Fibroblast of skin of right quadriceps (primary cell): ENCODE measurements at places on chromosomes 2 and 18.

DNA sequence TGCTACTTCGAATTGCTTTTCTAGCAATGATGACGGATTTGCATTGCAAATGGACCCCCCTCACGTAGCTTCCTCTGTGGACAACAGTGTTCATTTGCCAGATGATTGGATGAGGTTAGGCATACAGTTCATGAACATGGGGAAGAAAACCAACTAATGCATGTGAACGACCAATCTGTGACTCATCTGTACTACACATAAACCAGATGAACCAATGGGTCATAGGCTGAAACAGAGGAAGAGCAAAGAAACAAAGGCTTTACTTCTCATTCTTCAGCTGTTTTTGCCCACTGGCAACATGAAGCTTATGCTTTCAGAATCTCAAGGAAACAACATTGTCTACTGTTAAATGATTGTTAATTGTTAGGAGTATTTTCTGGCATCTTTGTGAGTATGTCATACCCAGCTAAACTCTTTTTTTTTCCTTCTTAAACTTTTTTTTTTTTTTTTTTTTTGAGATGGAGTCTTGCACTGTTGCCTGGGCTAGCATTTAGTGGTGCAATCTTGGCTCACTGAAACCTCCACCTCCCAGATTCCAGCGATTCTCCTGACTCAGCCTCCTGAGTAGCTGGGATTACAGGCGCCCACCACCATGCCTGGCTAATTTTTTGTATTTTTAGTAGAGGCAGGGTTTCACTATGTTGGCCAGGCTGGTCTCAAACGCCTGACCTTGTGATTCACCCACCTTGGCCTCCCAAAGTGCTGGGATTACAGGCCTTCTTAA lies 35.5 kb downstream of the EFEMP1 start:
- peak; percentile 82 for DNase-seq

DNA sequence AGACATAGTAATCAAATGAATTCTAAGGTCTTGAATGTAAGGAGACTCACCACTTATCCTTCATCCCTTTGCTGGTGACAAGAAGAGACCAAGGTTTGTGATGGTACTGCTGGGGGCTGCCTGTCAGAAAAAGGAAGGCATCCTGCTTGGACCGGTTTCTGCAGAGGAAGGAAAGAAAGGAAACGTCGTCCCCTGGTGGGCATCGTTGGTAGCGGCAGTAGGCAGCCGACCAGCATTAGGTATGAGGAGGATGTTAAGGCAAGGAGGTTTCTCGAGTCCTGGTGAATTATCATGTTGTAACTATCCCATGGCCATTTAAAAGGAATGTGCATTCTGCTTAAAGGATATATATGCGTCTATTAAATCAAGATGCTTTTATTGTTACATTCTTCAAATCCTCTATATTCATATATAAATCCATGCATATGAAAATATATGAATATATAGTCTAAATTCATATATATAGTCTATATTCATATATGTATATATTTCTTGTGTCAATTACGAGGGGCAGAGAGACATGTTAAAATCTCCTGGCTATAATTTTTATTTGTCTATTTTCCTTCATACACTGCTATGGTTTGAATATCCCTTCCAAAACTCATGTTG lies 94.4 kb upstream of the TGFA start:
- peak; percentile 43 for DNase-seq

- no peak for DNase-seq
Observed at GRCh38 chr2:142952793-142953494, 75.5 kb downstream of the KYNU start.

DNA sequence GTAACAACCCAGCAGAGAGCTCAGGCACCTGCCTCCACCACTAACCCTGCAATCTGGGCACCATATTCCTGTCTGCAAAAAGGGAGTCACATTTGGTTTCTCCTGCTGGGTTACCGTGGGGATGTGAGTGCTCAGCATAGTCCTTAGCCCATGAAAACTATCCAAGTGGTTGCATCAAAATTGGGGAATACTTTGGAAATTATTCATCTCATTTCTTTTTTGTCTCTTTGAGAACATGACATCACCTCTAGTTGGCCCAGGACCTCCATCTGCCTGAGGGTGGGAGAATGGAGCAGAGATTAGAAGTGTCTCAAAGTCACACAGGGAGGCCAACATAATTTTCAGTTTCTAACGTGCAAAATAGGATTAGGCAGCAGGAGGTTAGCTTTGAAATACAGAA lies 19.3 kb upstream of the SPP2 start:
- DNase-seq: no peak

- no peak for DNase-seq
Observed at GRCh38 chr2:30106543-30106942, 40.3 kb upstream of the YPEL5 start.

- no peak for DNase-seq
Observed at GRCh38 chr2:166293984-166294383, 81.8 kb downstream of the SCN9A start.

DNA sequence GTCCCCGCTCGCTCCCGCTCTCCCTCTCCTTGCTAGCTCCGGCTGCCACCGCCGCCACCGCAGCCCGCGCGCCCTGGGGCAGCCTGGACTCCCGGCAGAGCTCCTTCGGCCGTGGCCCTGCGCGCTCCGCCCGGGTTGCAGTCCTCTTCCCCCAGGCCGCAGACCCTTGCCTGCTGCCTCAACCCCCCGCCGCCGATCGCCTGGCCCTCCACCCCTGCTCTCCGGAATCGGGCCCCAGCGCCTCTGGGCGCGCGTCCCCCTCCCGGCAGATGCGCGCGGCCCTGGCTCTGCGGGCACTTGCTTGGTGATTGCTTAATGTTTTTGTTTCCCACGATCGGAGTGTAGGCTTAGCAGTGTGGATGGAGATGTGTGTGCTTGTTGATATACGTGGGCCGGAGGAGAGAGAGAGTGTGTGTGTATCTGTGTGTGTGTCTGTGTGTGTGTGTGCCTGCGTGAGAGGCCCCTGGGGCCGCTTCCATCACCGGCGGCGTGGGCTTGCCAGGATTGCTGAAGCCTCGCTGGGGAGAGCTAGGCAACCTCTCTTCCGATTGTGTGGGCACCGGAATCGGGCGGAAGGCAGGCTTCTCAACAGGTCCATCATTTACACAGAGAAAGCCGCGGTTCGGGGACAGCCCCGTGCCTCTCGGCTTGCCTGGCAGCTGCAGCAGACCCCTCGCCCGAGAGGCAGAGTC lies 877 bp downstream of the INHBB start:
- no peak for DNase-seq

DNA sequence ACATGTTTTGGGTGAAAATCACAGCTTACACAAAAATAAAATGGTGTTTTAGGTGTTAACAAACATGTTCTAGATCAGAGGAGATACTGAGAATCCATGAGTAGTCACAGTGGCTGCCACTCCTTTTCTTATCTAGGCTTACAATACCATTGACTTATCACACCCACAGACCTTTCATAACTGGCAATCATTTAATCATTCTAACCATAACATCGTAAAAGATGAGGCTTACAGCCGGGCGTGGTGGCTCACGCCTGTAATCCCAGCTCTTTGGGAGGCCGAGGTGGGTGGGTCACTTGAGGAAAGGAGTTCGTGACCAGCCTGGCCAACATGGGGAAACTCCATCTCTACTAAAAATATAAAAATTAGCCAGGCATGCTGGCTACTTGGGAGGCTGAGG lies 18.8 kb upstream of the SERPINB5 start:
- no peak for DNase-seq

- peak; percentile 15 for DNase-seq
Observed at GRCh38 chr18:24227977-24228666, 89.3 kb downstream of the CABYR start.

DNA sequence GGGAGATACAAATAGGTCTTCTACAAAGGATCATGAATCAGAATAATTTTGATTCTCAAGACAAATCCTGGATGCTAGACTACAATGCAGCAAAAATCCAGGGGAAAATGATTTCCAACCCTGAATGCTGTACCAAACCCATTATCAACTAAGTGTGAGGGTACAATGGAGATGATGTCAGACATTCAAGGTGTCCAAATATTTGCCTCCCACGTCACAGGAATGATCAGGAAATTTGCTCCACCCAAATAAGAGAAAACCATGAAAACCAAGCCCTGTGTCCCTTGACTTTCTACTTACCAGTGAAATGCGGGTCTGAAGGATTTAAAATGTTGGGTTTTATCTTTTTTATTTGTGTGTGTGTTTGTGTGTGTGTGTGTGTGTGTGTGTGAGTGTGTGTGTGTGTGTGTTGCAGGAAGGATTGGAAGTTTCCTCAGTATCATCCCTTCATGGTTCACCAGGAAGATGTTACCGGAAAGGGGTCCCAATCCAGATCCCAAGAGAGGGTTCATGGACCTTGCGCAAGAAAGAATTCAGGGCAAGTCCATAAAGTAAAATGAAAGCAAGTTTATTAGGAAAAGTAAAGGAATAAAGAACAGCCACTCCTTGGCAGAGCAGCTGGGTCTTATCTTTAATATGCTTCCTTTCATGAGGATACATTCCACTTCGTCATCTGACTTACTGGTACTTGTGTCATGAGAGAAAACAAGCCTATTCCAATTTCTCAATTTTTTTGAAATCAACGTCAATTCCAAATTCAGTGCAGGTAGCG lies 61.1 kb upstream of the ID2 start:
- DNase-seq: no peak

GRCh38 chr2:84741182-84741822 lies 139.6 kb downstream of the TRABD2A start:
- peak; percentile 9 for DNase-seq

DNA sequence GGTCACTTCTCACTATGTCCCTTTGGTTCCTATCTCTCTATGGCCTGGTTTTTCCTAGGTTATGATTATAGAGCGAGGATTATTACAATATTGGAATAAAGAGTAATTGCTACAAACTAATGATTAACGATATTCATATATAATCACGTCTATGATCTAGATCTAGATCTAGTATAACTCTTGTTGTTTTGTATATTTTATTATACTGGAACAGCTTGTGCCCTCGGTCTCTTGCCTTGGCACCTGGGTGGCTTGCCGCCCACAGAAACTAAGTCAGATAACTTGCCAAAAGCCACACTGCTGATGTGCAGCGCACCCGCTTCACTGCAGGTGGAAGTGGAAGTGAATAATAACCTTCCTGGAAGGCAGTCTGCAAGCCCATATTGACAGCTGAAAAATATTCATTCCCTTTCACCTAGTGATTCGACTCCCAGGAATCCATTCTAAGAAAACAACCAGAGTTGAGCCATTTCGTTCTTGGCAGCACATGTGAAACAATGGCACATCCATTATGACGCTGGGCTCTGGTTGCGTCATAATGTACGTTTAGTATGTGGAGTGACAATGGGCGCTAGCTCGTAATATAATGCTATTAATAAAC lies 725 bp upstream of the ANKRD53 start:
- peak; percentile 80 for DNase-seq

- no peak for DNase-seq
Observed at GRCh38 chr2:229085439-229085838, 185.6 kb downstream of the PID1 start.

DNA sequence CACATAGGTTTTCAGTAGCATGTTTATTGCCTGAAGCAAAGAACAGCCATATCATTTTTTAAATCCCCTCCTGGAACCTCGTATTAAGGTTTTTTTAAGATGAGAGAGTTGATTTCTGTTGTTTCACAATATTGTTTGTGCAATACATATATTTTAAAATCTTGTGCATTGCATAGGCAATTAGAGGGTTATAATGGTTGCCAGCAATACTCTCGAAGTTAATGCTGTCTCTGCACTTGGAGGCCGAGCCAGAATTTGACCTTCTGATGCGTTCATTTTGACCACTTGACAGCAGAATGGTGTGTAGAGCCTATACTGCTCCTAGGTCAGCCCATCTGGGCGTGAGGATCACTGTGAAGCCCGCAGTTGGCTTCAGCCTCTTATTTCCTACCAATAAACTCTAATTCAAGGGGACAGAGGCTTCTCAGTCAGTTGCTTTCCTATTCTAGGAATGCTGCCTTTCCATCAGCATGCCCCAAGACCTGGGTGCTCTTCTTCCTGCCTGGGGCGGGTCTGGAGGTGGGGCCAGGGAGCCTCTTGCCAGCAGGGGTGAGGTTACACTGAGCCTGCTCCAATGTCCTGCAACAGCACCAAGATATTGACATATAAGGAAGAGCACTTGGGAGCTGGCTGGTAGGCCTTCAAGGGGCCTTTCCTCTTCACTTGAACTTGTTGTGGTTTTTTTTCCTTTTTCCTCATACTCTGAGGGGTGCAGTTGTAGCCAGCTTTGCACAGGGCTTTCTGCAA lies 91.4 kb upstream of the BCL2L11 start:
- no peak for DNase-seq

DNA sequence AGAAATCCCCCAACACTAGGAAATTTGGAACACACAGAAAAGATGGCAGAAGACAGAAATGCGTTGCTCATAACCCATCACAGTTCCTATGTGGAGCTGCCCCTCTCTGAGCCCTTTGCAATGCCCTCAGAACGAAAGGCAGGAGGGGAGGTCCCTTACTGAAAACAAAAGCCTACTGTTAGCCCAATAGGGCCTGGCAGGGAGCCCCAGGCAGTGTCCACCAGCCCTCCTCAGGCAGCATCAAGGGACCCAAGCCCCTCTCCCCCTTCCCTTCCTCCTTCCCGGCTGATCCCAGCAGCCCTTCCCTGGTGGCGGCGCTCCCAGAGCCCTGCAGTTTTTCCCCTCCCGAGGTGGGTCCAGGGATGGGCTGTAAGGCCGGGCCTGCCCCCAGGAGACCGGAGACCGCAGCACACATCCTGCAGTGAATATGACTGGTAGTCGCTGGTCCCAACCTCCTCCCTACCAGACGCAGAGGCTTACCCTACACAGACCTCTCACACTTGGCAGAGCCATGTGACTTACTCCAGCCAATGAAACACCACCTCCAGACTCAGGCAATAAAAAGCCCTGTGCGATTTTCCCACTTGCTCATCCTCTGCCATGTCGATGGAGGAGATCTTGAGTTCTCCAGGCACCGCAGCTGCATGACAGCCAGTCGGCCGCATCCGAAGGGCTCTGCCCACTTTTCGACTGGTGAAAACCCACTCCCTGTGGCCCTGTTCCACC lies 19.4 kb upstream of the DUSP2 start:
- no peak for DNase-seq

DNA sequence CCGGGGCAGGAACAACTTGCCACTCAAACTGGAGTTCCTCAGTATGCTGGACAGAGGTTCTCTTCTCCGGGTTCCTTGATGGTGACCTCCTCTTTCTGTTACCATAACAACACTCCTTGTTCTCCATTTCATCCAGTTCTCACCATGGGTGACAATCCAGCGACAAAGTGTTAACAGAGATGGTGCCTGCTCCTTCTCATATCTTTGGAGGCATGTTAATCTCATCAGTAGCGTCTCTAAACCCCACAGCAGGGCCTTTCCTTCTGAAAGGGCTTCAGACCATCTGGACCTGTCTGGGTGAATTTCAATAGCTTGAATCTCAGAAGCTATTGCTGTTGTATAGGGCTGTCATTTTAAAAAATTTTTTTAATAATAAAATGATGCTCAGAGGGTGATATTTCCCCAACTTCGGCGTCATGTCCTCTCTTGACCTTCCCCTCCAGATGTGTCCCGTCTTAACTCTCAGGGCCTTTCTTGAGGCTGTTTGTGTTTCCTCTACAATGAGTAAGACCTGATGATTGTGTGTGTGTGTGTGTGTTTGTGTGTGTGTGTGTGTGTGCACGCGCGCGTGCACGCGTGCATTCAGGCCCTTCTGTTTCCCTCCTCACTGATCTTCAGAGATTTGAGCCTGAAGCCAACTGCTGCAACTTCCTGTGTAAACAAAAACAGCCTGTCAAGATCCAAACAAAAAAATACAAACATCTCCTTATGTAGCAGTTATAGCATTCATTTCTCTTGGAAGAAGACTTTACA lies 24.3 kb upstream of the CETN1 start:
- no peak for DNase-seq

GRCh38 chr2:63842149-63843061 lies 709 bp downstream of the UGP2 start:
- DNase-seq: peak; percentile 68

GRCh38 chr2:218026676-218027425 lies 24.1 kb upstream of the TNS1 start:
- DNase-seq: no peak
